Cardiac fibroblast (primary cell): ENCODE measurements at places on chromosomes 1 and 21.

DNA sequence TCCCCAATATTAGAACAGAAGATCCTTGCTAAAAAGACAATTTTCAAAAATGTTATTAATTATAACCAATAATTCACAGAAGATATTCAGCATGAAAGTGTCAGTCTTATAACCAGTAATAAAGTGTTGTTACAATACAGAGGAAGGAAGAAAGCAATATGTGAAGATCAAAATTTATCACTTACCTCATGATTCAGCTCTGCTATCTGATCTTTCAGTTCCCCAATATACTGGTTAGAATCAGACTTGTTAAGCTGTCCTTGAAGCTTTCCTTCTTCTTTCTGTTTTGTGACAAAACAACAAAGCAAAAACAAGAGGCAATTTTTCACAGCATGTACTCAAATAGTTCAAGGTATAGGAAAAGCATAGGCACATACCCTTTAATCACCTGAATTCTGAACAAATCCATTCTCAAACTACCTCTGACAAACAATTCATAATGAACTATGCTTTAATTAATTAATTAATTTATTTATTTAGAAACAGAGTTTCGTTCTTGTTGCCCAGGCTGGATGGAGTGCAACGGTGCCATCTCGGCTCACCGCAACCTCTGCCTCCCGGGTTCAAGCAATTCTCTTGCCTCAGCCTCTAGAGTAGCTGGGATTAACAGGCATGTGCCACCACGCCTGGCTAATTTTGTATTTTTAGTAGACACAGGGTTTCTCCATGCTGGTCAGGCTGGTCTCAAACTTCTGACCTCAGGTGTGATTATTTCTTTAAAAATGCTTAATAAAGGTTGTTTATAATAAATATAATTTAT, 76.9 kb upstream of the GFI1 start:
- DNase-seq = no peak

GRCh38 chr1:17215545-17215890, 10.6 kb downstream of the PADI1 start:
- peak; percentile 26 for DNase-seq

DNA sequence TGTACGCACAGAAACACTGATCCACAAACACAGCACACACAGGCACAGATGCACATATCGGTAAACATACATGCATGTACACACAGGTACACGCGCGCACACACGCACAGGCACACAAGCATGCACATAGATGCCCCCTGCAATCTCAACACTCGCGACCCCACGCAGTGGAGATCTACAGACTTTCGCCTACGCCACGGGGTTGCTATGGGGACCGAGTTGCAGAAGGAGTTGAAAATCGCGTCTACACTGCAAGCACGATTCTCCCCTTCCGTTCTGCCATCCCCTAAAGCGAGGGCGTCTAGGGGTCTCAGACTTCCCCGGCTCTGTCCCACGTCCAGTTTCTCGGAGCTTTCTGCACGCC, 826 bp downstream of the TRIM17 start:
- no peak for DNase-seq

DNA sequence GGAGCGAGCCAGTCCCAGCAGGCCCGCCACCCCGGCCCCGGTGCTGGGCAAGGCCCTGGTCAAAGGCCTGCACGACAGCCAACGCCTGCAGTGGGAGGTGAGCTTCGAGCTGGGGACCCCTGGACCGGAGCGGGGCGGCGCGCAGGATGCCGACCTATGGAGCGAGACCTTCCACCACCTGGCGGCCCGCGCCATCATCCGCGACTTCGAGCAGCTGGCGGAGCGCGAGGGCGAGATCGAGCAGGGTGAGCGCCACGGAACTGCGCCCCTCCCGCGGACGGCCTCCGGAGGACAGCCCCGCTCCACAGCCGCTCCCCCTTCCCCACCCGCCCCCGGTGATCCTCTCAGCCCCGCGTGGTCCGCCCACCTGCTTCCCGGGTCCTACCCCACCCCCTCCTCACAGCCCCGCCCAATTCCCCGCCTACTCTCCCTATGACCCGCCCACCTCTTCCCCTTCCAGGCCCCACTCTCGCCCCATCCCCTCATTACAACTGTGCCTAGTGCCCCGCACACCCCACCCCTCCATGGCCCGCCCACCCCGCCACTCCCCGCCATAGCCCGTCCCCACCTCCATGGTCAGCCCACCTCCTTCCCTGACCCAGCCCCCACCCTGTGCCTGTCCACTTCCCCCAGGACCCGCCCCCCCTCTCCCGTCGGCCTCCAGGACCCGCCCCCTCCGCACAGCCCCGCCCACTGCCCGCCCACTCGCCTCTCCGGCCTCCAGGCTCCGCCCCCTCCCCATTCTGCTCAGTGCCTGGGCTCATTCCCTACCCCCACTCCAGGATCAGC, 52.7 kb downstream of the VWA5B1 start:
- no peak for DNase-seq

DNA sequence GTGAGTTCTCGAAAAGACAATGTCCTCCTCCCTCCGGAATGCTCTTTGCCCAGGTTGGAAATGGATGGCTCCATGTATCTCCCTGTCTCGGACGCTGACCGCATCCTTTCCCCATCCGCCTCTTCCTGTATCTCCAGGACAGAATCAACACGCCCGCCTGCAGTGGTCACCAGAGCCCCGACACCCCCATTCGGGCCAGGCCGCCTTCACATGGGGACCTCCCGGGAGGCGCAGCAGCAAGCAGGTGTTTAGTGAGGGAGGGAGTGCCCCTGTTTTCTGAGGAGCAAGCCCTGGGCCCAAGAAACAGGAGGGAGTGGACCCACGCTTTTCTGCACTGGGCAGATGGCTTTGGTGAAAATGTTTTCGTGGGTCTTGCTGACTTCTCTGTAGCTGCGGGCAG, 83.5 kb upstream of the TTC34 start:
- no peak for DNase-seq

DNA sequence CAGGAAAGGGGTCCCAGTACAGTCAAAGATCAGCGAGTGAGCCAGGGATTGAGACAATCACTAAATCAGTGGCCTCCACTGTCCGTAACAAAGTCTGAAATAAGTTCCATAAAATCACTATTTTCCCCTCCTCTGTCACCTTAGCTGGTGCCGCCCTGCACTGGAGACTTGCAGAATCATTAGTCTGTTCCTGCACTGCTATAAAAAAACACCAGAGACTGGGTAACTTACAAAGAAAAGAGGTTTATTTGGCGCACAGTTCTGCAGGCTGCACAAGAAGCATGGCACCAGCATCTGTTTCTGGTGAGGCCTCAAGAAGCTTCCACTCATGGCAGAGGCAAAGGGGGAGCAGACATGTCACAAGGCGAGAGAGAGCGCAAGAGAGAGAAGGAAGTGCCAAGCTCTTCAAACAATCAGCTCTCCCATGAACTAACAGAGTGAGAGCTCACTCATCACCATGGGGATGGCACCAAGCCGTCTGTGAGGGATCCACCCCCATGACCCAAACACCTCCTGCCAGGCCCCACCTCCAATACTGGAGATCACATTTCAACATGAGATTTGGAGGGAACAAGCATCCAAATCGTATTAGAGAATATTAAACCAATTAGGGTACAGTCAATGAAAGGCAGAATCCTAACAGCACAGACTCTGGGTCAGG, 129.8 kb upstream of the TIAM1 start:
- no peak for DNase-seq

DNA sequence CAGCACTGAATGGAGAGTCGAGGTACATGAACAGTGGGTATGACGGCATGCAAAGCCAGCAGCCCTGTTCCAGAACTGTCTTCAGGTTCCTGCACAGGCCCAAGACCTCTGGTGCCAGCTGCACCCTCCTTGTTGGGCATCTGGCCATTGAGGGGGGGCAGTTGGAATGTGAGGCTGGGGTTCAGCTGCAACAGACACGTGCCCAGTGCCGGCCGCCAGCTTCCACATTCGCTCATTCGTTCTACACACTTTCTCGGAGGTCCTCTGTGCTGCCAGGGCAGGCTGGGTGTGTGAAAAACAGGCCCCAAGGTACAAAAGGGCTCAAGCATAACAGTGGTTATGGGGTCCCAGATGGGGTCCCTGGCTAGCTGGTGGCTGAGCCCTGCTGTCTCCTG, 37.9 kb upstream of the SLC19A1 start:
- no peak for DNase-seq

- DNase-seq = no peak
These were observed 172.5 kb downstream of the CTH start for GRCh38 chr1:70583522-70583921.

DNA sequence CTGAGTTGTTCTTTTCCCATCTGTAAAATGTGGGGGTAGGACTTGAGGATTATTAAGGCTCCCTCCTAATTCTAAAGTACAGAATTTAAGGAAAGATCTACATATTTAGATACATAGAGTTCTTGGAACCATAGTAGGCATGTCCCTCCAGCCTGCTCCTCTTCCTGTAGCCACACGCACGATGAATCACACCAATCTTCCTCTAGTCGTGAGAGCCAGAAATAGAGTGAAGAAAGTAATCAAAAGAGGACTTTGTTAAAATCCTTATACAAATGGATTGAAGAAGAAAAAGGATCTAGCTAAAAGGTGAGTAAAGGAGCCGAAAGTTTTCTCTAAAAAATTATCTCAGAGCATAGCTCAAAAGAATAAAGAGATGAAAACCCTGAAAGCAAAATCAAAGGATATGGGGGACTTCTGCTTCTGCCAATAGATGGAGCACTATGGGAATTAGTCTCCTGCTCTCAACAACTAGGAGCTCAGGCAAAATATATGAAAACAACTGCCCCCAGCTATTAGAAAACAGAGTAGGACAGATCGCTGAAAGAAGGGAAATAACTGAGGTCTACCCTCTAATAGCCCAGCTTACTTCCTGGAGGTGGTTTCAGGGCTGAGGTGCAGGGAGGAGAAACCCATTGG, 8.5 kb downstream of the C1orf141 start:
- DNase-seq = peak; percentile 29

DNA sequence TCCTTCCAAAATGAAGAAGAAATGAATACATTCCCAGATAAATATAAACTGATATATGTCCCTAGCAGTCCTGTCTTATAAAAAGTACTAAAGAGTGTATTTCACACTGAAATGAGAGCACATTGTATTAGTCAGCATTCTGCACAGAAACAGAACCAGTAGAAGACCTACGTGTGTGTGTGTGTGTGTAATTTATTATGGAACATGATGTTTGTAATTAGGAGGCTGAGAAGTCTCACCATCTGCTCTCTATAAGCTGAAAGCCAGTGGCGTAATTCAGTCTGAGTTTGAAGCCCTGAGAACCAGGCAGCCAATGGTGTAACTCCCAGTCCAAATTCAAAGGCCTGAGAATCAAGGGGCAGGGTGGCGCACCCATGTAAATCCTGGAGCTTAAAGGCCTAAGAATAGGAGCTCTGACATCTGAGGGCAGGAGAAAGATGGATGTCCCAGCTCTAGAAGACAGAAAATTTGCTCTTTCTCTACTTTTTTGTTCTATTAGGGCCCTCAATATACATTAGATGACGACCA, 146.5 kb upstream of the LYPLAL1 start:
- DNase-seq = no peak

- no peak for DNase-seq
These were observed 1126.7 kb upstream of the ADGRL2 start for GRCh38 chr1:80673935-80674597.

DNA sequence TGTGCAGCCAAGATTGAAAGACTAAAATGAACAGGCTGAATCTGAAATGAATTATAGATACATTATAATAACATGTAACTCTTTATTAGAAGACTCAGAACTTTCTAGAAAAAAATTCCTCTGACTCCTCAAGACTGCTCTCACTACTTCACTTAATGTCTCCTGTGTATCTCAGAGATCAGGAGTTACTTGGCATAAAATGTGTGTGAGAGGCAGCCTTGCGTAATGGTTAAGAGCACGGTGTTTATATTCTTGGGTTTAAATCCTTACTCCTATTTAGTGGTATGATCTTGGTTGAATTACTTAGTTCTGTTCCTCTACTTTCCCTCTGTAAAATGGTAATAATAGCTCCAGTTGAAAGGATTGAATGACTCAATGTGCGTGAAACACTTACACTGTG, 634.9 kb downstream of the LTN1 start:
- peak; percentile 35 for DNase-seq

DNA sequence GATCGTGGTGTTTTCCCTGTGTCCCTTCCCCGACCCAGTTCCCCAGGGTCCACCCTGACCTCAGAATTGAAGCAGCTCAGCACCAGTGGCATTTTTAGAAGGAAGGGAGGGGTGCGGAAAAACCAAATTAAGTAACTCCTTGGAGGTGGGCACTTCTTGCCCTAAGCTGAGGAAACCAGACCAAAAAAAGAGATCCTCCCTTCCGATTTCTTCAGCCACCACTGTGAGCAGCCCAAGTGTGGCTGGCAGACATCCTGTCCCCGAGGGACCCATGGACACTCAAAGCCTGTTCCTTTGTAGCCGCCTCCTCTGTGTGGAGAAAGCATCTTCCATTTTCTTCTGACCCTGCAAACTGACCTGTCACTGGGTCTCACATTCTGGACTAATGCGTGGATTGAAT, 31.3 kb downstream of the KIRREL1 start:
- DNase-seq = no peak

DNA sequence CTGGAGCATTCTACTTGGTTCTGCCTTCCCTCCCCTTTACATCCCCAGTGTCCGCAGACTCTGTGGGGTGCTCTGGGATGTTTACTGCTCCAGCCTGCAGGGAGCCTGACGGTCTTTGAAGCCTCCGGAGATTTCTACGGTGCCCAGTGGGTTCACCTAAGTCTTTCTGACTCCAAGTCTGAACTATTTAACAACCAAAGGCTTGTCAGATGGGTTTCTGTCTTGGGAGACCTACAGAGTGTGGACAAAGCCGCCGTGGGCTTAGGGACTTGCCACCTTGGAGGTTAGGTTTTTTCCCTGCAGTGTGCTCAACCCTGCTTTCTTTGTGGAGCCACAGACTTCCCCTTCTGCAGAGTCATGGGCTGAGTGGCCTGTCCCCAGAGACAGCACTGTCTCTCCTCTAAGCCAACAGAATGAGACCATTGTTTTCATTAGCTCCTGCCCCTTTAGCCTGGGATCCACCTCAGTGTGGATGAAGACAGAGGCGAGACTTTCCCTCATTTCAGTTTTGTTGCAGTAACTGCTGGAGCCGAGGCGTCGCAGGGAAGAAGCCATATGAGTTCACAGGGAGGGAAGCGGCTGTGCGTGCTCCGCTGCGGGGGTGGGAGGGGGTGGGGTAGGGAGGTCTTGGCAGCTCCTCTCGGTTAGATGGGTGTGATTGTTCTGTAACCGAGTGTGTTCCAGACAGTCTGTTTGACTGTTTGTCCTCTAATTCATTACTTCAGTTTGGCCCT, 120.7 kb downstream of the CNIH3 start:
- DNase-seq = peak; percentile 67

DNA sequence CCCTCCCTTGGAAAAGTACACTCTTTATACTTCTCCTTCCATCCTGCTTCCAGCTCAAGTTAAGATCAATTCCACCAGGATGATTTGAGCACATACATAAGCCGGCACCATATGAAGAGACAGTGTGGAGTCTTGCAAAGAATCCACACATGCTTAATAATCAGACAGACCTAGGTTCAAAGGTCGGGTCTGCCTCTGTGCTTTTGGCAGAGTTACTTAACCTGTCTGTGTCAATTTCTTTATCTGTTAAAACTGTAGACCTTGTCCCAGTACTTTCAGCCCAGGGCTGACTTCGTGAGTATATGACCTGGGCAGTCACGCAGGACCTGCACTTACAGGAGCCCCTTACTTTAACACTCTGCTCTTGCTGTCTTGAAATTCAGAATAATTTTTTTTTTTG, 30.2 kb upstream of the BECN2 start:
- DNase-seq = no peak
